Activated naive CD8-positive, alpha-beta T cell treated with anti-CD3 and anti-CD28 coated beads, Interleukin-2, amount 50 U/mL, for 16 hours (primary cell): ENCODE measurements at places on chromosomes 2 and 18.

DNA sequence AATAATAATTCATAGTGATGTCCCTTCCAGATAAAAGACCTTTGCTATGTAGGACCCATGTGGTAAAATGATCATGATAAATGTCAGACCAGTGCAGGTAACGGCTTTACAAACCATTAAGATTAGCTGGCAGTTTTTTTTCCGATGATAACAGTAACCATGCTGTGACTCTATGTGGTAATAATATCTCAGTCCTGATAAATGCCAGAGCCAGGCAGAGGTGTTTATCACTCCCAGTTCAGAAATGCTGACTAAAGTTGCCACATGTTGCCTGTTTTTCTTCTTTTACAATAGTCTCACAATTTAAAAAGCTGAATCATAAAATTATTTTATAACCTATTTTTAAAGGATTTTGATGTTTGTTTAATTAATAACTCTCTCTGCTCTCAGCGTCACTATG, 565.1 kb downstream of the ARHGAP15 start:
- no peak for DNase-seq

- no peak for DNase-seq
Observed at GRCh38 chr2:186882511-186883071, 33.6 kb upstream of the ZSWIM2 start.

DNA sequence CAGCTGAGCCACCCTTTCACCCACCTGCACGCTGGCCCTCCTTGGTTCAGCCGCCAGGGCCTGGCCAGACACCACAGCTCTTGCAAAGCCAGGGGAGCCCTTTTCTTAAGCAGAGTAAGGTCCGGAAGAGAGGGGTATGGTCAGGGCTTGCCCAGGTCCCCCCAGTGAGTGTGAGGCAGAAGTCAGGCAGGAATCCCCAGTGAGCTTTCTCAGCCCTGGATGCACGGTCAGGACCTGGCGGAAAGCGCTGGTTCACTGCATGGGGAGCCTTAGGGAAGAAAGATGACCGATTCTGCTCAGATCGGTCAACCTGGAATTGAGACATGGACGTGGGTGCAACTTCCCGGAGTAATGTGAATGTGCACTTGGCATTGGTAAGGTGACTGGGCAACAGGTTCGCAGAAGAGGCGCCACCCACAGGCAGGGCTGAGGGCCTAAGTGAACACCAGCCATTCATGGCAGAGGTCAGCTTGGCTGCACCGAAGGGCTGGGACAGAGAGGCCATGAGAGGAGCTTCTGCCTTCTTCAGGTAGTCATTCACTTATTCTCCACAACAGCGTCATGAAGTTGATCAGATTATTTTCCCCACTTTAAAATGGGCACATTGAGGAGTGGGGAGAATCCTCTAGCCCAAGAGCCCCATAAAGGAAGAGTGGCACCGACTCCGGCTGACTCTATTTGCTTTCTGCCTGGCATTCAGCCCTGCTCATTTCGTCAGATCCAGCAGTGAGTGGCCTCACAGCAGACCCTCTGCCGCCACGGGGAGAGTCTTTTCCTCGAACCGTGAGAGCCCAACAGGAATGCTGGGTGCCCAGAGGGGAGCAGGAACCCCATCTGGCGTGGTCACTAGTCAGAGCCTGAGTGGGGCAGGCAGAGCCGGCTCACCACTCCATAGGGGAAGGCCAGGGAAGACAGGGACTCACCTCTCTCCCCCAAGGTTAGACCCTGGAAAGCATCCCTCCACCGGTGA, 35.8 kb downstream of the SCTR start:
- no peak for DNase-seq

DNA sequence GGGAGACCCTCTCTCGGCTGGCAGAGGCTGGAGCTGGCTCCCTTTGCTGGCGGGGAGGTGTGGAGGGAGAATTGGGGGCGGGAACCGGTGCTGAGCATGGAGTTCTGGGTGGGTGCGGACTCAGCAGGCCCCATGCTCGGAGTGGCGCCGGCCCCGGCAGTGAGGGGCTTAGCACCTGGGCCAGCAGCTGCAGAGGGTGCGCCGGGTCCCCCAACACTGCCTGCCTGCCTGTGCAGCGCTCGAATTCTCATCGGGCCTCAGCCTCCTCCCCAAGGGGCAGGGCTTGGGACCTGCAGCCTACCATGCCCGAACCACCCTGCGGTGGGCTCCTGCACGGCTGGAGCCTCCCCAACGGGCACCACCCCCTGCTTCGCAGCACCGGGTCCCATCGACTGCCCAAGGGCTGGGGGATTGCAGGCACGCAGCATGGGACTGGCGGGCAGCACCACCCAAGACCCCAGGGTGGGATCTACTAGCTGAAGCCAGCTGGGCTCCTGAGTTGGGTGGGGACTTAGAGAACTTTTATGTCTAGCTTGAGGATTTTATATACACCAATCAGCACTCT, 129.8 kb downstream of the LRRC30 start:
- DNase-seq: no peak

DNA sequence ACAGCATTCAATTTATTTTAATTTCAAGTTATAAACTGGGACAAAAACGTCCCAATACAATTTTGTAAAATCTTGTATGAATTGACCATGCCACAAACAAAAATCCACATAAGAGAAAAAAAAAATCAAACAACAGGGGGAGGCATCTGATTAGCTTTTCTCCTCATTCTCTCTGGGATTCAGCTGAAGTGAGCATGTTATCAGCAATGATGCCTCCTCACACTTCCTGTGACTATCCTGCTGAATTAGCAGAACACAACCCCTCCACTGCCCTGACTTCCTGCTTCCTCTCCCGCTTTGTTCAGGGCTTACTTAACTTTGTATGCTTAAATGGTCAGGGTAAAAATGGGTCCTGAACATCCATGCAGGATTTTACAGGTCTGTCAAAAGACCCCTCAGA, 132.2 kb upstream of the ITGB6 start:
- no peak for DNase-seq

- DNase-seq: no peak
Observed at GRCh38 chr2:11099122-11100065, 55.9 kb upstream of the SLC66A3 start.

DNA sequence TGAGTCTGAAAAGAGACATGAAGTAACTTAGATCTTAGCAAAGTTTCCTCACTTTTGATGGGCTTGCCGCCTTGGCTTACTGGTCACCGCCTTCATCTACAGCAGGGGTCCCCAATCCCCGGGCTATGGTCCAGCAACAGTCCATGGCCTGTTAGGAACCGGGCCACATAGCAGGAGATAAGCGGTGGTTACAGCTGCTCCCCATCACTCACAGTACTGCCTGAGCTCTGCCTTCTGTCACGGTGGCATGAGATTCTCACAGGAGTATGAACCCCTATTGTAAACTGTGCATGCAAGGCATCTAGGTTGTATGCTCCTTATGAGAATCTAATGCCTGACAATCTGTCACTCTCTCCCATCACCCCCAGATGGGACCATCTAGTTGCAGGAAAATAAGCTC, 72.9 kb downstream of the BIN1 start:
- DNase-seq: no peak

DNA sequence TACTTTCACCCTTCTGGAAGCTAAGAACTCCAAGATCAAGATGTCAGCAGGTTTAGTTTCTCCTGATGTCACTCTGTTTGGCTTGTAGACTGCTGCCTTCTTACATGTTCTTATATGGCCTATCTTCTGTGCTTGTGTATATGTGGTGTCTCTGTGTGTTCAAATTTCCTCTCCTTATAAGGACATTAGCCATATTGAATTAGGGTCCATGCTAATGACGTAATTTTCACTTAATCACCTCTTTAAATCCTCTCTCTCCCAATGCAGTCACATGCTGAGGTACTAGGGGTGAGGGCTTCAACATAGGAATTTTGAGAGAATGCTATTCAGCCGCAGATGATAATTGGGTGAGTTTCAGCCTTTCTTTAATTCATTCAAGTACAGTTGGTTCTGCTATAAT, 458.3 kb upstream of the SYT4 start:
- DNase-seq: no peak
